ENCODE measurements at places on chromosomes 6 and 20. TPM values are rescaled to one million over a fixed set of nuclear protein-coding genes. Genes with fewer than 3 reads are reported as not detected.

DNA sequence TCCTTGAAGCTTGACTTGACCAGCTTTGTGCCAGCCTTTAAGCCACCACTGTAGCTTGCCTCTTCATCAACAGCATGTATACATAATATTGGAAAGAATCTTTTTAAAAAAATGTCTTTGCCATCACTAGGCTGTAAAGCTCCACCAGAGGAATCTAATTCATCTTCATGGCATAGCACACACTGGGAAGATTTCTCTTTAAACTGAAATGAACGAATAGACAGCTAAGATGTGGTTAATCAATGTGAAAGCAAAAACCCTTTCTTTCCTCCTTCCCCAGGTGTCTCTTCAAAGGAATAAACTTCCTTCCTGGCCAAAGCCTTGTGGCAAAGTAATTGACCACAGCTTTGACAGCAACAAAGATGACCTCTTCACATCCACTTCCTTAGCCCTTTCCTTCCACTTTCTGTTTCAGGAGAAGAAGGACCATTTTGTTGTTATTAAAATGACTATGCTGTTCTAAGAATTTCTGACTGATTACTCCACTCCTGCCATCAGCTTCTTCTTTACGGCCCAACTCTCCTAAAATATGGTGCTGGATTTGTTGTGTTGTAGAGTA lies 428.7 kb upstream of the SOX4 start:
- DNase-seq = no peak

- DNase-seq = no peak
Observed at GRCh38 chr20:2631228-2631627, 21.2 kb upstream of the NOP56 start.

- DNase-seq = no peak
Observed at GRCh38 chr6:46014511-46015118, 1.0 kb downstream of the CLIC5 start.

DNA sequence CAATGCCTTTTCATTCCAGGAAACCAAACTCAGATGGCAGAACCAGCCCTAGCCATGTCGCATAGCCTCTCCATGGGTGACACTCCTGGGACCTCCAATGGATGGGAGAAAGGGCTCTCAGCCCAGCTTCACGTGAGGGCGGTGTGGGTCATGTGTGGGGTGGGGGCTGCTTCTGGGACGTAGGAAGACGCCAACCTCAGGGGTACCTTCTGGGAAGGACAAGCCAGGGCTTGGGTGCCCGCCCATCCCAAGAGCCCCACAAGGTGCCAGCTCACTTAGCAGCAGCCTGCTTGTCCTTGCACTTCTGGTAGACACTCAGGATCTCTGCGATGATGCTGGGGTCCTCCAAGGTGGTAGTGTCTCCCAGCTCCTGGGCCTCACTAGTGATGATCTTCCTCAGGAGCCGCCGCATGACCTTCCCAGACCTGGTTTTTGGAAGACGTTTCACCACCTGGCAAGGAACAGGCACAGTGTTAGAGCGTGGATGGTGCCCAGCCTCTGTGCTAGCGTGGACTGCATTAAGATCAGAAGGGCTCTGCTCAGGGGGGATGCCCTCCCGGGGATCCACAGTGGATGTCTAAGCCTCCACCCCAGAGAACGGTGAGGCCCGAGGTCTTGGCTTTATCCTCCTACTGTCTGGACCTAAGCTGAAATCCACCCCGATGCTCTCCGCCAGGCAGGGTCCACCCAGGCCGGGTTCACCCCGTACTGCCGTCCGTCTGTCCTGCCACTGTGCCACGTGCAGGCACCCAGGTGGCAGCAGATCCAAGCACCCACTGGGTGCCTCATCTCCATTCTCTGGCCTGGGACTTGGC lies 15.1 kb upstream of the APMAP start:
- DNase-seq = no peak

GRCh38 chr20:32056708-32057483 lies 4.9 kb downstream of the HCK start:
- DNase-seq = no peak

GRCh38 chr6:33390767-33391277 lies 801 bp upstream of the KIFC1 start:
- DNase-seq = no peak

- no peak for DNase-seq
Observed at GRCh38 chr6:101614774-101615173, 221.3 kb downstream of the GRIK2 start.

- no peak for DNase-seq
Observed at GRCh38 chr6:57027301-57027700, 19.2 kb upstream of the KIAA1586 start.

DNA sequence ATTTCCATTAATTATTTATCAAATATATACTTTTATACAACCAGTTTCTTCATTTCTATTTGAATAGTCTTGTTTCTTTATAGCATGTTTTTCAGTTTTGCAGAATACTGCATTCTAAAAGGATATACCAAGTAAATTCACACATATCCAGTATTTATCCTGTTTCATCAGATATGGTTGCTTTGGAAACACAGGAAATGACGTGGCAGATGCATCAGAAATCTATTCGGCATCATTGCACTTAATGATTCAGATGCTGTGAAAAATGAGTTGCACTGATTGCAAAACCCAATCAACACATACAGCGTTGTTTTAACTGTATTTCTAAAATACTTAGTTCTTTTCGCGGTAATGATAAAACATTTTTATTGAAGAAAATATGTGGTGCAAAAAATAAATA lies 594.9 kb downstream of the CDH26 start:
- no peak for DNase-seq

DNA sequence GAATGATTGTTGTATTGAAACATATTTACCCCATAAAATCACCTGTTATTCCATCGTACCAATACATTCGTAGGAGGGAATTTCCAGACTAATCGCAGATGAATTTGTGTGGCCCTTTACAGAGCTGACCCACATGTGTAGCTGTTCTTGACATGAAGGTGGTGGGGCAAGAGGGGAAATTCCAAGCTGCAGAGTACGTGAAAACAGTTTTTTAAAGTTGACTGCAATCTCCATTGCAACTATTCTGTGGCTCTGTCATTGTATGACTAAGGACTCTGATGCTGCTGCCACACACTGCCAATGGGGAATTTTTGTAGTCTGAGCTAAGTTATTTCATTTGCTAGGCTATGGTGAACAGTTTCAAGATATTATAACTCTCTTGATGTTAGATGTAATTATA lies 46.4 kb upstream of the ADTRP start:
- DNase-seq = no peak

- no peak for DNase-seq
Observed at GRCh38 chr6:74650668-74651067, 555.2 kb downstream of the COL12A1 start.

GRCh38 chr6:132391391-132392269 lies 9.6 kb downstream of the MOXD1 start:
- no peak for DNase-seq

DNA sequence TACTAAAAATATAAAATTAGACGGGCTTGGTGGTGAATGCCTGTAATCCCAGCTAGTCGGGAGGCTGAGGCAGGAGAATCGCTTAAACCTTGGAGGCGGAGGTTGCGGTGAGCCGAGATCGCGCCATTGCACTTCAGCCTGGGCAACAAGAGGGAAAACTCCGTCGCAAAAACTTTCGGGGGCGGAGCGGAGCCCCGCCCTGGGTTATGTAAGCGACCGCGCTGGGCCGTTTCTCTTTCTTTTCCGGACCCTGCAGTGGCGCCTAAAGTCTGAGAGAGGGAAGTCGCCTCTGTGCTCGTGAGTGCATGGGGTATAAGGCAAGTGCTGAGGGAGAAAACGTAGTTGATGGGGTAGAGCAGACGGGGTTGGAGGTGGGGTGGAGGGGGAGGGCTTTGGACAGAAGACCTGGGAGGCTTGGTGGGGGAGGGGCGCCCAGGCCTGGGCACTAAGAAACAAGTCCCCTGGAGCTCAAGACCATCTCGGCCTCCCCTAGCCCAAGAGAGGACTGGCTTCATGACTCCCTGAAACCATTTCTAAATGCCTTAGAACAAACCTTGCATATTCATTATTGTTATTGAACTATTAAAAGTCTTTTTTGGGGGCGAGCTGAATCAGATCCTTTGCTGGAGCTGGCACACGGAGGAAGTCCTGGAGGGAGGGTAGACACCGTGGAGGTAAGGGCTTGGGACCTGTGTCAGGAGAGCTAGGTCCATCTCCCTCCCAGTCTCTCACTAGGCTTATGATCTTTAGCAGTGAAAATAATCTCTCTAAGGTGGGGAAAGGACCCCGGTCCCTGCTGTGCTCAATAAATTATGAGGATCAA lies 2.7 kb upstream of the MICA start:
- peak; percentile 59 for DNase-seq

DNA sequence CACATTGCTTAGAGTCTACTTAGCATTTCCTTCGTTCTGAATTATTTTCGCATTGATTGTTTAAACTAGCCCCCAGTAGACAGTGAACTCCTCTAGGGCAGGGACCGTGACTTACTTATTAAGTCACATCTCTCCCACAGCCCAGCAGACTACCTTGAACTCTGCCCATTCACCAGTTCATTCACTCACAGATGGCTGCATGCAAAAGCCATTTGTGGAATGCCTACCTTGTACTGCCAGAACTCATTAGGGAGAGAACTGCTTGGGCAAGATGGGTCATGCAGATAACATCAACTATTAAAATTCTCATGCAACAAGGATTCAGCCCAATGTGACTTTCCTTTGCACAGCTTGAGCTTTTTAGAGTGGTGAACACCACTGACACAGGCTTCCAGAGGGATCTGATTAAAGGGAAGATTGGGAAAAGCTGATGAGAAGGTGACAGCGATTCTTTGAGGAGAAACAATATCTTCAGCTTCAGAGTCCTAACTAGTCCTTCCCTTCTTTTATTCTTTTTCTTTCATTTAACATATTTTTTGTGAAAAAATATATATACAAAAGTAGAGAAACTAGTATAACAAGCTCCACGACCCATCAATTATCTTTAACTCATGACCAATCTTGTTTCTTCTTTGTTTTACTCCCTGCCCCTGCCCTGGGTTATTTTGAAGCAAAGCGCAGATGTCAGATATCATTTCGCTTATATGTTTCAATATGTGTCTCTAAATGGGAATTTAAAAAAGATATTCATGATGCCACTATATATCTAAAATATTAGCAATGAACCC lies 273.9 kb downstream of the CDC5L start:
- DNase-seq = no peak

DNA sequence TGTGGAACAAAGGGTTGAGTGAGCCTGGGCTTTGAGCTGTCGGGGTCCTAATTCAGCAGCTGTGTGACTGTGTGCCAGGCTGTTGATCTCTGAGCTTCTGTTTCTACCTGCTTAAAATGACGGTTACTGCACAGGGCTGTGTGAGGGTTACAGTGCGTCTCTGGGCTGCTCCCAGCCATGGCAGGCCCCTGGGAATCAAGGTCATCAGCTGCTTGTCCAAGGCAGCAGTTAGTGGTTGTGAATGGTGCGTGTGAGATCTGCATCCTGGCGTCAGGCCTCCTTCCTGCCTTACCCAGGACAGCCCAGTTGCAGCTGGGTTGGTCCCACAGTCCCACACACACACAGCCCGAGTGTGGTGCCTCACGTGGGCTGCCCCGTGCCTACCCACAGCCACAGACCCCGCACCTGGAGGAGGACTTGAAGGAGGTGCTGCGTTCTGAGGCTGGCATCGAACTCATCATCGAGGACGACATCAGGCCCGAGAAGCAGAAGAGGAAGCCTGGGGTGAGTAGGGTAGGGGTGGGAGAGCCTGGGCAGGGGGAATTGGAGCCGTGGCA lies 15.6 kb downstream of the GTSF1L start:
- no peak for DNase-seq

GRCh38 chr6:37099442-37099841 lies 70.5 kb upstream of the PIM1 start:
- no peak for DNase-seq

The SLC22A1 gene
- 2.1 TPM for polyA plus RNA-seq

The FHL5 gene
- polyA plus RNA-seq = 1.3 TPM

- DNase-seq = no peak
Observed at GRCh38 chr6:138654715-138655634, 118.6 kb upstream of the CCDC28A start.

- no peak for DNase-seq
Observed at GRCh38 chr20:57500962-57501361, 24.0 kb downstream of the CTCFL start.

The MOXD1 gene
- polyA plus RNA-seq = 6.9 TPM

DNA sequence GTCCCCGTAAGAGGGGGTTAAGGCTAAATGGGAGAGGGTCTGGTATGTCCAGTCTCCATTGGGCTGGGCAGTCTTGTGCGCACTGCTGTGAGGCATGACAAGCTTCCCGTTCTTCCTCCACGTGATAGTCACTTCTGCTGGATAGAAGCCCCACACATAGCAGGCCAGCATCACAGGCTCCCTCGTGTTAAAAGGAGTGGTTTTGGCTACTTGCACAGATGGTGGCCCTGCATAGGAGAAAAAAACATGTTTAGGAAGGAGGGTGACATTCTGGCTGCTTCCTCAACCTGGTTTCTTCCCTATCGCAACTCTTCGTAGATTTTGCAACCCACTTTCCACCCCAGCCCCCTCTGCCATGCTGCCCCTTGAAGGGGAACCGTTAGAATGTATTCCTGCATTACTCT lies 3.6 kb downstream of the HLA-DMB start:
- no peak for DNase-seq

GRCh38 chr6:41191569-41191968 lies 9.4 kb downstream of the TREML2 start:
- DNase-seq = no peak

All from muscle of arm (tissue), 14 donors.